IMR-90 (cell line): ENCODE measurements at places on chromosomes 2 and 18. TPM values are rescaled to one million over a fixed set of nuclear protein-coding genes. Genes with fewer than 3 reads are reported as not detected.

GRCh38 chr2:23625726-23626125 is 240.7 kb downstream of the KLHL29 start:
- DNase-seq = no peak

GRCh38 chr18:2316082-2316750 is 255.1 kb downstream of the METTL4 start:
- DNase-seq = no peak

- DNase-seq = no peak
Observed at GRCh38 chr2:33322612-33323011, 153.8 kb upstream of the RASGRP3 start.

DNA sequence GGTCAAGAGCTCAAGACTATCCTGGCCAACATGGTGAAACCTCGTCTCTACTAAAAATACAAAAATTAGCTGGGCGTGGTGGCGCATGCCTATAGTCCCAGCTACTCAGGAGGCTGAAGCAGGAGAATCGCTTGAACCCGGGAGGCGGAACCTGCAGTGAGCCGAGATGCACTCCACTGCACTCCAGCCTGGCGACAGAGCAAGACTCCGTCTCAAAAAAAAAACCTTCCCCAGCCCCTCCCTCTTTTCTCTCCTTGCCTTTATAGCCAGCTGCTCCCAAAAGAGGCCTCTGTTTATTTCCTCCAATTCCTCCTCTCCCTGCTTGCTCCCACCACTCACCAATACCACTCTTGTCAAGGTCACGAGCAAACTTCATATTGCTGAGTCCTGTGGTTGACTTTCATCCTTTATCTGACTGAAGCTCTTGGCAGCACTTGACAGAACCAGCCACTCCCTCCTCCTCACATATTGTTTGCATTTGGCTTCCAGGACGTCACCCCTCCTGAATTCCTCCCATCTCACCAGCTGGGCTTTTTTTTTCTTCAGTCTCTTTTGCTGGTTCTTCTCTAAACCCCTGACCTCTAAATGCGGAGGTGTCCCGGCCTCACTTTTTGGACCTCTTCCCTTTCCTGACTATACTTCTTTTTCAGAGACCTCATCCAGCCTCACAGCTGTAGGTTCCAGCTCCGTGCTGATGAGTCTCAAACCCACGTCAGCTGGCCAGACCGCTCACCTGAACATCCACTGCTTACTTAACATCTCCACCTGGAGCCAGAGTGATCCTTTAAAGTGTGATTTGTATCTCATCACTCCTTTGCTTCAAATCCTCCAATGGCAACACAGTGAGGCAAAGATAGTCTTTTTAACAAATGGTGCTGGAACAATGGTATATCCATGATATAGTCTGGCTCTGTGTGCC is 84.6 kb upstream of the CAB39 start:
- DNase-seq = peak; percentile 78

- no peak for DNase-seq
Observed at GRCh38 chr2:99636144-99637034, 146.6 kb upstream of the REV1 start.

DNA sequence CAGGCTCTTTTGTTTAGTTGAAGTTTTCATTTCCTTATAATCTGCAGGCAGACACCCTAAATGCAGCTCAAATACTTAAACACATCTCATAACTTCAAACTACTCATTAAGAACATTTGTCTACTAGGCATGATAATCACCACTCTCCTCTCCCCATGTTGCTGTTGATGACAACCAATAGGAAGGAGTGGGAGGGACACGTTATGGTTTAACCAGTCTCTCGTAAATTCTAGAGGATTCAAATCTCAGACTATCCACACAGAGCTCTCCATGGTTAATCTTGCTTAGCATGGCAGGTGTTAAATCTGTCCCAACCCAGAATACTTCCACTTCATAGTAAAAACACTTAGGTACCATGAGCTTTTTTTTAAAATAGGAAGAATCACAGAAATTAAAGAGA is 127.4 kb upstream of the AQP4 start:
- no peak for DNase-seq

DNA sequence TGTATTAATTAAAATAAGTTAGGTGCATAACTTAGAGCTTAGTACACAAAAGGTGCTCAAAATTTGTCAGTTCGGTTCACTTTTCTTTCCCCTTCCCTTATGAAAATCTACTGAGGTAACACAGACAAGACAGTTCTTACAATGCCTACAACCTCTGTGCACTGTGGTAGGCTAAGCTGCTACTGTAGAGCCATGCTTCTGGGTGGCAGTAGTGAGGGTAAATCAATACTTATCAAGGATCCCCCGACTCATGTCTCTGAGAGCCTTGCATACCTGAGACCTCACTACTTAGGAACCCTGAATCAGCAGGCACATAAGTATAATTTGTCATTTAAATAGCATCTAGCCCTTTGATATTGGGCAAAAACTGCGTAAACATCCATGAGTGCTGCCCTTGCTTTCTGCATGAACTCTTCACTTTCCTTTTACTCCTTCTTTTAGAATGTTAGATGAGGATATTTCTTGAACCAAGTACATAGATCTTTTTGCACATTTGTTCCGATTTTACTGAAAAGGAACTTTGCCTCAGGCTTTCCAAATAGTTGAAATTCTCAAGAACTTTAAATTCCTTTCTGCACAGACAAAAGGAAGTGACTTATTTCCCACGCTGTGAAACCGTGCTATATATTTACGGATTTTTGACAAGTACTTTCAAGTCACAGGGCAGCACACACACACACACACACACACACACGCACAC is 234.4 kb downstream of the TRIB2 start:
- DNase-seq = peak; percentile 58

- DNase-seq = no peak
Observed at GRCh38 chr2:43136876-43137275, 89.5 kb downstream of the ZFP36L2 start.

- peak; percentile 34 for DNase-seq
Observed at GRCh38 chr2:85547859-85548607, 9.1 kb downstream of the MAT2A start.

GRCh38 chr2:8332646-8333045 is 349.2 kb upstream of the ID2 start:
- no peak for DNase-seq

GRCh38 chr2:67771380-67771779 is 291.4 kb downstream of the C1D start:
- no peak for DNase-seq

DNA sequence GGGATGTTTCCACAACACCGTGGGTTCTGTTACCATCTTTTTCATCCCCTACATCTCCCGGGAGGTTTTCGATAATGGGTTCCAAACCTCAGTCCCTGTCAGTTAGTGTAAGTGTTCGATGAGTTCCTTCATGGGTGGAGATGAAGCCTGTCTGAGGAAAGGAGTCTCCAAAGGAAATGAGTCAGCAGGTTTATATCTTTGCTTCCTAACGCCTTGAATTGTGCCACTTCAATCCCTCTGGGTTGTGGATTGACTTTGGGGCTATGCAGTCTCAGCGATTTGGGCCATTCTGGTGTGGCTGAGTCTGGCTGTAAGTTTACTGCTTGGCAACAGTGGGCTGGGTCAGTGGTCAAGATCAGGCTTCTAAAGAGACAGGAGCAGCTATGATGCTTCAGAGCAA is 1.2 kb downstream of the SERPINB5 start:
- no peak for DNase-seq

GRCh38 chr2:233210843-233211547 is 40.5 kb upstream of the ATG16L1 start:
- peak; percentile 90 for DNase-seq

DNA sequence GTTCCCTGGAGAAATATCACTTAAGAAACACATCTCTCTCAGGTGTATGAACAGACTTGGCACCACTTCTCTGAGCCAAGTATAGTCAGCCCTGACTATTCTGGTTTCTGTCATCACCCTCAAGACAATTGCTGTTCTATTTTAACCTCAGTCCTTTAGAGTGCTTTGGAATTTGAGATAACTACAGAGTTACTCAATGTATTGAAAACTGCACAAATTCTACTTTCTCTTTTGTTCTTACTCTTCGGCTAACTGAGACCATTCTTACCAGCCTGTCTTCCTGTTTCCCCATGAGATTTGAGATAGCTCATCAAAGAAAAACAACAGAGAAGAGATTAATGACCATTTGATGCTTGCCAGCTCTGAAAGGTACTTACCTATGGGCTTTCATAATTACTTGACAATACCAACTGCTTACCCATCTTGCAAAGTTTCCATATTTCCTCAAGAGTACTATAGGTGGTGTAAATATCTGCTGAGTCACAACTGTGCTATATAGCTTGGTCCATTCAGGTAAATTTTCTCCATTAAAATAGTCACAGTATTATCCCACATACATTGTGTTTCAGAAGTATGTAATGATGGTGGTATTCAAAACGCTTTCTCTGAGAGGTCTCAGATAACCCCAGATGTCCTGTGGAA is 467.5 kb upstream of the CHST9 start:
- no peak for DNase-seq

- DNase-seq = peak; percentile 73
Observed at GRCh38 chr18:56869189-56869777, 218.1 kb downstream of the WDR7 start.

DNA sequence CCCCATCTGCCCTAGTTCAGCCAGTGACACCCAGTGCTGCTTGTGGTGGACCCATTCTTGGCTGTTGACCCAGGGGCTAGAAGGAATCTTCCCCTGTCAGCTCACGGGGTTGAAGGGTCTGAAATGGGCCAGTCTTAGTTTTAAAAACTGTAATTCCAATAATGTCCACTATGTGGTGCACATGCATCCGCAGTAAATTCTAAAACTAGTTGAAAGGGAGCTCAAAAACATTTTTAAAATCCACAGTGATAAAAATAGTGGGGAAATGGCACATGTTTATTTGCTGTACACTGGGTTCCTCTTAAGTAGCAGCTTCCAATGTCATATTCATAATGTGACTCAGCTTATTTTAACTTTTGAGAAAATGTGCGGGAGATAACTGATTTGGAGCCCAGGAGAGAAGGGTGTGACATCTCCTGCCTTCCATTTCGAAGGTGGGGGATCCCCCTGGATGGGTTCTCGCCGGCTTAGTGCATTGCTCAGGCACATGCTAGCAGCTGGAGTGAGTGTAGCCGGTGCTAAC is 32.8 kb downstream of the GRHL1 start:
- DNase-seq = peak; percentile 48

- no peak for DNase-seq
Observed at GRCh38 chr2:83071914-83072313, 1387.2 kb downstream of the SUCLG1 start.

DNA sequence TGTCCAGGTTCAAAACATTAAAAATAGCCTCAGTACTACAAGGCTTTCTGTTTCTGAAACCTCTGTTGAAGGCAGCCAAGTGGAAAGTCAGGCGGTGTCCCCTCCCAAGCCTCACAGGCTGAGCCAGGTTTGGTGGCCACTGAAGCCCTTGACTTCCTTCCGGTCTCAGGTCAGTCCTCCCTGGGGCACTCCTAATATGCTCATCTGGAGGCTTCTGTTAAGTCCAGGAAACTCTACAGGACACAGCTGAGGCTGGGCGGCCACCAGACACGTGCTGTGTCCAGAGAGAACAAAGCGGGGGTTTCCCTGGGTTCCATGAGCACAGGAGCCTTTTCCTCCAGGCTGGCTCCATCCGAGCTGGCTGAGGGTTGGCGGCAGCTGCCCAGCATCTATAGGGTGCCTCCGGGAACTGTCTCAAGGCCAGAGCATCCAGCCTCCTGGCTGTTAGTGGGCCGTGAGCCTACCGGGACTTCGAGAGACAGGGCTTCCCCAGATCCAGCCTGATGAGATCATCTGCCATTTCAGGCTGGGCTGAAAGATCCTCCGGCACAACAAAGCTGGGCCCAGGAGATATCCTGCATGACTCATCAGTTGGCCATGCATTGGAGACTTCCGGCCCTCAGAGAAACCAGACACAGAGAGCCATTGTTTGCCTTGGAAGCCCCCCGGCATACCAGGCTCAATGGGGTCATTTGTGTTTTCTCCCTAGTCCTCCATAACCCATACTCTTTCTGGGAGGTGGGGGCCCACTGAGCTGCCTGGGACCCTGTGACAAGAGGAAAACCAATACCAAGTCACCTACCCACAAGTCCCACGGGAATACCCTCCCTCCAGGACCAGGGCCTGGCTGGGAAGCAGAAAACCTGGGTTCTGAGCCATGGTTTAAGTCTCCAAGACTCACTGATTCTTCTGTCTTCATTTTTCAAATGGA is 71.7 kb downstream of the HS1BP3 start:
- DNase-seq = peak; percentile 99

DNA sequence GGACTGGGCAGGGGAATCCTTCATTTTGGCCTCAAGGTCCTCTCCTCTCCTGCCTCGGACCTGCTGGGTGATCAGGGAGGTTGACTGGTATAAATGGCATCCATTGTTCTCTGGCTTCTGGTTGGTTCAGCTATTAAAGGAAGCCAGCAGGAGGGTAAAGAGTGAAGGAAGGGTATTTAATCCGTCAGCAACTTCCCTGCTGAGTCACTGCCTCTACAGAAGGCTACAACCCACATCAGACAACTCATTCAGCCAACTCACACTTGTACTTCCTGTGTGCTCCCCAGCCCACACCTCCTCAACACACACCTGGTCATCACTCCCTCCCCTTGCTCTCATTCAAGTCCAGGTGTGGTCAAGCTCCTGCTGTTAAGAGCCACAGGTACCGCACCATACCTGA is 68.3 kb upstream of the MRPS9 start:
- no peak for DNase-seq

GRCh38 chr2:107810734-107811133 is 16.0 kb upstream of the RGPD4 start:
- no peak for DNase-seq

- DNase-seq = no peak
Observed at GRCh38 chr2:138922973-138923563, 142.9 kb upstream of the NXPH2 start.

- peak; percentile 2 for DNase-seq
Observed at GRCh38 chr2:199596549-199596948, 138.8 kb upstream of the SATB2 start.

GRCh38 chr18:2994603-2995432 is 18.1 kb downstream of the LPIN2 start:
- no peak for DNase-seq

CD8B2 gene
- polyA plus RNA-seq = not detected in 2 replicates

ZNF516 gene
- polyA plus RNA-seq = 16.6 and 16.9 TPM in 2 replicates

CCBE1 gene
- polyA plus RNA-seq = 64.8 and 65.1 TPM in 2 replicates

L3MBTL4 gene
- polyA plus RNA-seq = 0.02 and 0.03 TPM in 2 replicates

GPR35 gene
- 0.31 and 0.42 TPM in 2 replicates for polyA plus RNA-seq

HNRNPLL gene
- 20.2 and 23.7 TPM in 2 replicates for polyA plus RNA-seq

ELOA2 gene
- polyA plus RNA-seq = not detected in 2 replicates

PDE1A gene
- polyA plus RNA-seq = 0.24 and 0.26 TPM in 2 replicates

ZNF519 gene
- polyA plus RNA-seq = 2.2 and 2.3 TPM in 2 replicates

PLEK gene
- 0.03 TPM in 1 of 2 replicates, not detected in the other for polyA plus RNA-seq

CHN1 gene
- 65.3 and 66.9 TPM in 2 replicates for polyA plus RNA-seq
